ENCODE measurements at places on chromosomes 2 and 18.

DNA sequence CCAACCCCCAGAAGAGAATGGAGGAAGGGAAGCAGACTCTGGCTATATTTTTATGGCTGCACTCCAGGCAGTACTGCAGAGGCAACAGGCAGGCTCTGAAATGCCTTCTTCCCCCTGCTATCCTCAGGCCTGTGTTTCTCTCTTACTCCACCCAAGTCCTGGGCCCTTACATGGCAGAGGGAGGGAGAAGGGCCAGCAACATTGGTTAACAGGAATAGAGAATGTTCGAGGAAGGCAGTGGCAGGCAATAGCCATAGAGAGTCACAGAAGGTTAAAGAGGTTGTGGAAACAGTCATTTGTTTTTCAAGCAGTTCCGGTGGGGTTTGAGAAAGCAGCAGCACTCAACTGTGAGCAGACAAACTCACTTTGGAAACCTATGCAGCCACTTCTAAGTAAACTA, 15.1 kb upstream of the DARS1 start:
- no peak for DNase-seq

DNA sequence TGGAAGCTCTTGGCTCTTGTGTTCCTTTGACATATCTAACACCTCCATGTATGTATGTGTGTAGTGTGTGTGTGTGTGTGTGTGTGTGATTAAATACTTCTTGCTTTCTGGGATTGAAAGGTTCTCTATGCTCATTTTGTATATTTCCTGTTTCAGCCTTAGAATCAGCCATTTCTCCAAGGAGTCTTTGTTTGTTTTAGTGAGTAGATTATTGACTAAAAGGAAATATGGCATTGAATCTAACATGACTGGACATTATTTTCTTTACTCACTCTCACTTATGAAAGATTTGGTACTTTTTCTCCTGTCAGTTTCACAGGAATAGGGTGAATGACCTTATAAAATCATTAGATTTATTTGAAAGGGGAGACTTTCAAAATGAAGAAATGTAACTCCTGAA, 413.8 kb upstream of the SLC14A2 start:
- DNase-seq = no peak

DNA sequence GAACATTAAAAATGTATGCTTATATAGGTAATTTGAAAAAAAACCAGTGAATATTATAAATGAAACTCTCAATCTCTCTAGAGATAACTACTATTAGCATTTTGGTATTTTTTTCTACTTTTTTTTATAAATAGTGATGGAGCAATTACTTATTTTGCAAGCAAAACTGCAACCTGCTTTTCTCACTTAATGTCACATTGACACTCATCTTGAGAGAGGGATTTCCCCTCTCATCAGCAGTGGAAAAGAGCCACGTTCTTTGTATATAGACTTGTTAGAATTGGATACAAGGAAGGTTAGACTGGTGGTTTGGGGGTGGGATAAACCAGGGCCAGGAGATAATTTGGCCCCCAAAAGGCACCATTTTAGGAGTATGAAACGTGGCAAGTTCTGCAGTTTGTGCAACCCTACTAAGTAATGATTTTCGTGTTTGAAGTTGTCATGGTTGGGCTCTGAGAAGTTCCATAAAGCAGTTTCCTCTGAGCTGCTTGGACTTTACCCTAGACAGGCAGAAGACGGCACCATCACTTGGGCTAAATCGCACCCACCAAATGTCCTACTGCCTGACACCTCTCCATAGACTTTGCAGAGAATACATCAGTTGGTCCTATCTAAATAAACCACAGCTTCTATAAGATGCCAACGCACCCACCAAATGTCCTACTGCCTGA, 194.0 kb downstream of the ACTR3 start:
- DNase-seq = no peak

GRCh38 chr2:169237939-169238338, 124.4 kb downstream of the LRP2 start:
- no peak for DNase-seq

DNA sequence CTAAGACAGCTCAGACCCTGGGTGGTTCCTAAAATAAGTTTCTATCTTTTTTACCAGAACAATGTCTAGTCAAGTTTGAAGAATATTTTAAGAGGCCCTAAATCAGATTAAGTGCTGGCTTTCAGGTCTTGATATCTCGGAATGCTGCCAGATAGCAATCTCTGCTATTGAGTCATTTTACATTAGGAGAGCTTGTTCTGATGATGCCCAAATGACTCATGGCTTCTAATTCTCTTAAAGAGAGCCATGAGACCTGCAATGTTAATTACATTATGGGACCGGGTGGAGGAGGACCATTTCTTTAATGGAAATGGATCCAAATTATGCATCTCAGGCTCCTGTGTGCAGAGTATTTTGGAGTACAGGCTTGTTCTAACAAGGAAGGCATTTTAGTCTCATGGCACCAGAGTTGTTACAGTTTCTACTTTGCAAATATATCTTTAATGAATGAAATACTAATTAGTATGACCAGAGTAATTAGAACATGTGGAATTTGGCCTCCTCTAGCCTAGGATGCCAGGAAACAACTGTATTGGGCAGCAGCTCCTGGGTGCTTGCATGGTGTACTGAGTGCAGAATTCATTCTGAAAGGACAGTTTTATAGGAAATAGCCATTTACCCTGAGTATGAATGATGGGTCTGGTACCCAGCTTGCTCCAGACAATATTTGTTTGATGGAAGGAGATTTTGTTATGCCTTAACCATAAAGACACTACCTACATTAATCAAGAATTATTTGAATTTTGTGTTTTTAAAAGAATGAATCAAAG, 94.0 kb upstream of the SULT1C3 start:
- no peak for DNase-seq

- no peak for DNase-seq
These were observed 379.0 kb downstream of the IRS1 start for GRCh38 chr2:226420646-226421045.

DNA sequence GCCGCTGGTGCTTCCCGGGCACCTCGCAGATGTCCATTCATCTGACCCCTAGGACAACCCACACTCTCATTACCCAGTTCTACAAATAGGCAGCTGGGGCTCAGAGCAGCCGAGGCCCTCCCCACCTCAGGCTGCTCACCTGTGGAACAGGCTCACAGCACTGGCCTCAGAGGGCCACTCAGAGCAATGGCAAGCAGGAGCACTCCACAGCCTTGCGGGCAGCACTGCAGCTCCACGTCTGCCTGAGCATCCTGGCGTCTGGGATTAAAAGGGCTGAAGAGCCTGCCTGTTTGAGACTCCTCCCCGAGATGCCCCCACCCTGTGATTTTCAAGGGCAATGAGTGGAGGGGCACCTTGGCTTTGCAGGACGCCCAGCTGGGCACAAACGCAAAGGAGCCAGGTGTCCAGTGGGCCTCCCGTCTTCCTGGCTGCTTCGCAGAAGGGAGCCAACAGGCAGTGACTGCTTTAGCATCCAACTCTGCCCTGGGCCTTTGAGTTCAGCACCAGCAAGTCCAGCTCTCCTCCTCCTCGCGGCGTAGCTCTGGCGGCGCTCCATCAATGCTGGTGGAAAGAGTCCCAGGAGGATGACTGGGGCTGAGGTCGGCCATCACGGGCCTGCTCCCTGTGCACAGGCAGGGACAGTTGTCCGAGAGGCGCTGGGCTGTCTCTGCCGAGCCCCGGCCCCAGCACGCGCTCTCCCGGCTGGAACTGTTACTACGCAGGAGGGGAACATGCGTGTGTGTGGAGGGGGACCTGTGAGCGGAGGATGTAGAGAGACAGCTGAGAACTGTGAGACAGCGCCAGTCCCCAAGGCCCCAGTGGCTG, 297.2 kb downstream of the NDUFA10 start:
- DNase-seq = no peak

DNA sequence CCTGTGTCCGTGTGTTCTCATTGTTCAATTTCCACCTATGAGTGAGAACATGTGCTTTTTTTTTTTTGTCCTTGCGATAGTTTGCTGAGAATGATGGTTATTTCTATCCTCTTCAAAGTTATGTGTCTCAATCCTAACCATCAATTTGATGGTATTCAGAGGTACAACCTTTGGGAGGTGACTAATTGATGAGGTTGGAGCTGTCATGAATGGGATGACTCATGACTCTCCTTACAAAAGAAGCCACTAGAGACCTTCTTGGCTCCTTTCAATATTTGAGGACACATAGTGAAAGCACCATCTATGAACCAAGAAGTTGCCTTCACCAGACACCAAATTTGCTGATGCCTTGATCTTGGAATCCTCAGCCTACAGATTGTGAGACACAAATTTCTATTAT, 677.1 kb upstream of the DDX18 start:
- no peak for DNase-seq

DNA sequence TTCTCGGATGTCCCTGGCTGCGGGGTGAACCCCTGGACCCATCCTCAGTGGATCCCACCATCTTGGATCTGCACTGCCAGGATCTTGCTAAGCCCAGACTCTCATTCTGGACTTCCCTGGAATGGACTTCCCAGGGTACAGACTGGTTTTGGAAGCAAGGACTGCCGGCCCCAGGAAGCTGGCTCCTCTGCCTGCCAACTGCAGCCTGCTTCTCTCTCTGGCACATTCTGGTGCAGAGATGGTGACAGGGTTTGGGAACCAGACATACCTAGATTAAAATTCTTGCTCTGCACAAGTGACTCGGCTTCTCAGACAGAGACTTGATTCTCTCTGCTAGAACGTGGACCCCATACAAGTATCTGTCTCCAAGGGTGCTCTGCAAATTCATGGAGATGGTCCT, 29.4 kb downstream of the ACKR3 start:
- no peak for DNase-seq

DNA sequence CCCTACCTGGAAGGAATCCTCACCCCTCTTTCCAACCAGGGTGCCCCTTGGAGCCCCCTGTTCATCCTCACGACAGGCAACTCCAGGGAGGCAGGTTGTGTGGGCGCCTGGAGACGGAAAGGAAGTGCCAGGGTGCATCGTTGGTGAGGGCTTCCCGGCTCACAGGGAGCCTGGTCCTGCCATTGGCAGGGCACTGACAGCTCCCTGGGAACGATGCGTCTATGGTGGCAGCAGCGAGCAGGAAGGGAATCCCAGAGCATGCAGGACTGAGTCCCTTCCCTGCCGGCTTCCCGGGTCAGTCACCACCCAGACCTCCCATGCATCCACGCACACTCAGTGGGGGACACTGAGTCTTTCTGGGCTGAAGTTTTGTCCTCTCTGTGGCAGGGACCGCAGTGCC, 117.6 kb downstream of the INHBB start:
- no peak for DNase-seq

DNA sequence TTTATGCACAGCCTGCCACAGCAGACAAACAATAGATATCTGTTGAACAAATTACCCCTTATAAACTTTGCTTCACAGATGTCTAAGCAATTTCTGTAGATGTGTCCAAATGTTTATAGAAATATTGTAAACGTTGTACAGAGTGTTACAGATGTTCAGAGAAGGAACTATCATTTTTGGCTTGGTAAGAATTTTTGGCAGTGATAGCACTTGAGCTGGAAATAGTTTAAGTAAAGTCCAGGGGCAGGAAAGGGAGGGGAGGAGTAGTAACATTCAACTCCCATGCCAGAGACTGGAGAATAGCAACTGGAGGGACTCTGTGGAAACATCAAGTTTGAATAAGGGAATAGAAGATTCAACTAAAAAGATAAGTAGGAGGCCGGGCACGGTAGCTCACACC, 4.4 kb downstream of the PTRHD1 start:
- no peak for DNase-seq

GRCh38 chr18:34709750-34710441, at the start of gene DTNA:
Gene DTNA, plus strand, starts transcription at chr18:34710298. Its CDS starts 45,679 bp downstream, at chr18:34755977.
- DNase-seq = no peak

DNA sequence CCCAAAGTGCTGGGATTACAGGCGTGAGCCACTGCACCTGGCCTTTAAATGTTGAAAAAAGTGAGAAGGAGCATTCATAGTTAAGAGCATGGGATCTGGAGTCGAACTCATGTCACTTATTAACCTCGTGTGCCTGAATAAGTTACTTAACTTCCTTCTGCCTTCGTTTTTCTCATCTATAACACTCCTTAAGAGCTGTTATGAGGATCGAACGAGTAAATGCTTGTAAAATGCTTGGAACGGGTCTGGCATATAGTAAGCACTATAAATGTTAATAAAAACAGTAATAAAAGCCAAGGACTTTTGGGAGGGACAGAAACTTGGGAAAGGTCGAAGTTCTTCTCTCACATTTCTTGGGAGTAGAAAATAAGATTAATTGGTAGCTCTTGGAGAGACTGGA, 40.8 kb downstream of the RAB10 start:
- no peak for DNase-seq

DNA sequence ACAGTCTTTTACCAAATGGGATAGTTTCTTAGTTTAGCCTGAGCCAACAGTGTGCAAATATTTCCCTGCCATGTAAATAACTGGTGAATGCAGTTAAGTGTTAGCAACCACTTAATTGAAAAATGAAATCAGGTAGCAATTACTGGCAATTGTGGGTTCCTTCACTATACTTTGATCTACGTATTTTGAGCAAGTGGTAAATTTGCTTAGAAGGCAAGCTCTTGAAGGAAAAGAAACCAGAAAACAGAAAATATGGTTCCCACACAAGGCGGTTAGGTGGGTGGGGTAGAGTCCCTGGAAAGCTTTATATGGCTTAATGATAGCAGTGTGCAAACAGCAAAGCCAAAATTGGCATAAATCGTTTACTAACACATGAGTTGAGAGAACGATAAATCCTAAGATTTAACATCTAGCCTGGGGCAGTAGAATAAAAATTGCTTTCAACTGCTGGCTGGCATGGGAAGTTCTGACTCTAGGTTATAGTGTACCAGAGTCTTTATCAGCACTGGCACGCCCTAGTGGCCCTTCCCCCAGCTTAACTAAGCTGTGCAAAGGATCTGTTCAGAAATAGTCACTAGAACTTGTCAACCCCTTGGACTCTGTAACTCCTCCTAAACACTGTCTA, 17.0 kb downstream of the SLC9A2 start:
- DNase-seq = no peak

Data from cortex of kidney (tissue), 1 donor.